ENCODE measurements at places on chromosomes 1 and 21.

DNA sequence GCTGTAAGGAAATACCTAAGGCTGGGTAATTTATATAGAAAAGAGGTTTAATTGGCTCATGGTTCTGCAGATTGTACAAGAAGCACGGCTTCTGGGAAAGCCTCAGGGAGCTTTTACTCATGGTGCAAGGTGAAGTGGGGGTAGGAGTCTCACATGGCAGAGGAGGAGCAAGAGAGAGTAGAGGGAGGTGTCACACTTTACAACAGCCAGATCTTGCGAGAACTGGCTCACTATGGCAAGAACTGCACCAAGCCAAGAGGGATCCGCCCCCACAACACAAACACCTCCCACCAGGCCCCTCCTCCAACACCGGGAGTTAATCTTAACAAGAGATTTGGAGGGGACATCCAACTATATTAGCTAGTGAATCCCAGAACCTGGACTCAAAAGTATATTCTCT lies 135.4 kb upstream of the SOD1 start:
- DNase-seq, result no peak

GRCh38 chr21:43325968-43326715 lies 100.8 kb downstream of the SIK1 start:
- no peak for DNase-seq

DNA sequence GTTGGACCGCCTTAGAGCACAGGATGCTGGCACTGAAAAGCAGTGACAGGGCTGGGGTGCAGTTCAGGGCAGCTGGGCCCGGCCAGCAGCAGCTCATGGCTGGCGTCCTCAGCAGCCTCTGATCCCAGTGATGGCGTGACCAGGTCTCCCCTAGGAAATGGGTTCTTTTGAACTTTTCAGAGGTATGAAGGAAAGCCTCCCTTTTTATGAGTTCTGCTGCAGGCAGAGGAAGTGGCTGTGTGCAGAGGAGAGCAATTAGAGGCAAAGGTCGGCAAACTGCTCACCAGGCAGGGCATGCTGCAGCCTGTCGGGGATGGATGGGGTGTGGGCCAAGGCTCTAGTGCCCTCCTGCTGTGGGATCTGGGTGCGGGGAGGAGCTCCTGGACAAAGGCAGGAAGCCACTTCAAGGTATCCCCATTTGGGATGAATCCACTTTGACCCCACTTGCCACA lies 45.6 kb upstream of the RAB4A start:
- DNase-seq, result no peak

GRCh38 chr1:203096566-203096965 lies 10.8 kb upstream of the MYOG start:
- no peak for DNase-seq

DNA sequence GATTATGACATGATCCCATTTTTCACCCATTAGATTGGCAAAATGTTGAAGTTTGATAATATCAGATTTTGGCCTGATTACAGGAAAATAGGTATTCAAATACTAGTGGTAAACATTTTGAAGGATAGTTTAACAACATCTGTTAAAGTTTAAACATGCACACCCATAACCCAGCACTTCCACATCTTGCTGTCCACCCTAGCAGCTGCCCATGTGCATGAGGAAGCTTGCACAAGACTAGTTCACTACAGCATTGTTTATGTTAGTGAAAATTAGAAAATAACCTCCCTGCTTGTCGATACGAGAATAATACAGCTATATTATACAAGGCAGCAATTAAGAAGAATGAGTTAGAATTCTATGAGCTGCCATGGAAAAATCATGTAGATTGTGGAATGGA lies 127.6 kb downstream of the C1orf21 start:
- DNase-seq, result no peak

DNA sequence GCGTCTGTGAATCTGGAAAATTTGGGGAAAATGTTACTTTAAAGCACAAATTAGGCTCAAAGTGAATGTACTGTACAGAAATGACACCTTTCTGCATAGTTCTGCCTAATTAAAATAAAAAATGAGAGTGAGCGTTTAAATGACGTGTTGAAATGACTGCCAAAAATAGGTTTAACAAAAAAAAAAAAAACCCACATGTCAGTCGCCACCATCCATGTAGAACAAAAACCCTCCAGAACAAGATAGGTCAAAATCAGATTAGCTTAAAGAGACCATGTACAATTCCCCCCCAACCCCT lies 745 bp downstream of the PARP1 start:
- no peak for DNase-seq

DNA sequence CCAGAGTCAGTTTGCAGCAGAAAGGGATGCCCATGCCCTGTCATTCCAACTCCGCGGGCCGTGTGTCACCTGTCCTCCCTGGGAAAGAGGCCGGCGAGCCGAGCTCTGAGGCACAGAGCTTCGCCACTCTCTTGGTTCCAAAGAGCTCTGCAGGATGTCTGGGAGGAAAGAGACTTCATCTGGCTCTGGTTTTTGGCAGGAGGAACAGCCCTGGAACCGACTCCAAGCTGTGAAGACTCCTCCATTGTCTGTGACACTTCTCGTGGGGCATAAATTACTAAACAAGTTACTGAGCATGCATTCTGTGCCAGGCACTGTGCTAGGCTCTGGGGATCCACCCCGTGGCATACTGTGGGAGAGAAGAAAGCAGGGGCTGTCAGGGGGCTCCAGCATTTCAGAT lies 3.9 kb upstream of the FAM151A start:
- DNase-seq, result peak; percentile 62

- DNase-seq, result no peak
These were observed 94.8 kb upstream of the KIAA0040 start for GRCh38 chr1:175287377-175287776.

DNA sequence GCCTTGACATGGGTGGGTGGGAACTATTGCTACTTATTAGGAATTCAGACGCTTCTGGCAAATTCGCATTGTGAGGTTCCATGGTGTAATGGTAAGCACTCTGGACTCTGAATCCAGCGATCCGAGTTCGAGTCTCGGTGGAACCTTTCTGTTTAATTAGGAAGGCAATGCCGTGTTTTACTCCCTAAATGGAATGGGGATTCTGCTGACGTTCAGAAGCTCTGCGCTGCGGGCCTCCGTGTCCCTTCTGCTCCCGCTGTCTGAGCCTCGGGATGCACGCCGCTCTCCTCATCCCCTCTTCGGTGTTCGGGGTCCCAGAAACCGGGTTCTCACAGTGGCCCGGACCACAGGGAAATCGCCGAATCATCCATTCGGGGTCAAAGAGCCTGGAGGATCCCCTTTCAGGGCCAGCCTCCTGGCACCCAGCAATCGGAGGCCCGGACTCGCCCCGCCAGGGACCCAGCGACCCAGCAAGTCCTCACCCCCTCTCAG lies 280.3 kb downstream of the FAM72C start:
- no peak for DNase-seq

GRCh38 chr21:37008724-37009123 lies 2.2 kb downstream of the RIPPLY3 start:
- no peak for DNase-seq

DNA sequence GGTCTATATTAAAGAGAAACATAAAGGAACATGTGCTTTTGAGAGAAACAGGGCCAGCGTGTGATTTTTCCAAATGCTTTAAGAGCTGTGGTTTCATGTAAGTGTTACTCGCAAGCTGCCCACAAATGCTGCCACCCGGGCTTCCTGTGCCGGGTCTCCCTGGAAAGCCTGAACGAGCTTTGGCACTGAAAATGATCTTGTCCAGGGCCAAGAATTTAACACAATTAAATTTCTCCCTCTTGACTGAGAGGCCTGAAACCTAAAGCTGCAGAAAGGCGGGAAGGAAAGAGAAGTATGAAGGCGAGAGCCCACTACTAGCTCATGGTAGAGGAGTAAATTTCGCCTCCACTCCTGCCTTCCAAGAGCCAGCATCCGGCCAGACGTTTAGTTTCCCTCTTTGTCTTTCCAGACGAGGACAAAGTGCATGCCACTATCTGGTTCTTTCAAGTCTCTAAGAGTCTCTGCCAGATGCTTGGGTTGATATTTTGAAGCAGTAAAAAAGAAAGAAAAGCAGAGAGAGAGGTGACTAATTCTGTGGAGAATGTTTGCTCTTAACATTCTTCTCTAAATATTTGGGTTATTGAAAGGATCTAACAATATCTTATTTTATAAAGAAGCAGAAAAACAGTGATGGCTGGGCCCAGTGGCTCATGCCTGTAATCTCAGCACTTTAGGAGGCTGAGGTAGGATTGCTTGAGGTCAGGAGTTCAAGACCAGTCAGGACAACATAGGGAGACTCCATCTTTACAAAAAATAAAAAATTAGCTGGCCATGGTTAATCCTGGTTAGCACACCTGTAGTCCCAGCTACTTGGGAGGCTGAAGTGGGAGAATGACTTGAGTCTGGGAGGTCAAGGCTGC lies 100.0 kb upstream of the HNRNPU start:
- peak; percentile 59 for DNase-seq

GRCh38 chr1:227900571-227901051 lies 47.1 kb downstream of the WNT9A start:
- DNase-seq, result no peak

DNA sequence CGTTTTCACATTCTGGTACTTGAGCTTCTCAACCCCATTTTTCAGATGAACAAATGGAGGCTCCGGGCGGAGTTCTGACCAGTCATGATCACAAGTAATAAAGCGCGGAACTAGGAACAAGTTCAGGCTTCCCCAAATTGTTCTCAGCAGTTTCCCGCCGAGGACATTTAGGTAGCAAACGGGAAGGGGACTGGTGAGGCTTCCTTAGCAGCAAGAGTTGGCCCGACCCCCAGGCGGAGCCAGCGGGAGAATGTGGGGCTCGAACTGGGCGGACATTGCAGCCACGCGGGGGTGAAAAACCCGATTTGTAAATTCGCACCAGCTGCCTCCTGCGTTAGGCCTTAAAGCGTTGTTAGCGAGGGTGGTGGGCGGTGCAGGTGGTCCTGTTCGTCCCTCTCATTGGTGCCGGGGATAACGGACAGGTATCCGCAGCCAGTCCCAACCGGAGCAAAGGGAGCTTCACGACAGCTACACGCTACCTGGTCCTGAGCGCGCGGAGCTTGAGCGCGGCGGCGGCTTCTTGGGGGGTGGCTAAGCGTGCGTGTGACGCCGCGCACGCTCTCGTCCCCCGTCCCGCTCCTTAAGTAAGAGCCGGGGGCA lies 15.3 kb downstream of the SEMA6C start:
- DNase-seq, result no peak

GRCh38 chr1:2591233-2591580 lies 4.6 kb downstream of the PRXL2B start:
- no peak for DNase-seq

GRCh38 chr1:11391886-11392285 lies 87.1 kb upstream of the DISP3 start:
- DNase-seq, result peak; percentile 66

GRCh38 chr1:118983558-118984041 lies 4.5 kb downstream of the TBX15 start:
- DNase-seq, result no peak

DNA sequence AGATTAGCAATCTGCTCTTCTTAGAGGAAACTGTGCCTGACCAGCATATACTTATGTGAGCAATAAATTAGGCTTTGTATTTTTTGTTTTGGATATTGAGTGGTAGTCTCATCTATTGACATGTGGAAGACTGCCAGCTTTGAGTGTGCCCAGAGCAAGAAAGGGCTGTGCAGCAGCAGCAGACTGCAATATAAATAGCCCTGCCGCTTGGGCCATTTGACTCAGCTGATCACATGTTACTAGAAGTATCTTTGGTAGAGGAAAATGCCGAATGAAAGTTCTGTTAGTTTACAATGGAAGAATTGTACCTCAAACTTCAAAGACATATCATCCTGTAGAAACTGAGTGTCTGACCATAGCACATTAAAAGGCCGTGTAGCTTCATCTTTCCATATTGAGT lies 9.1 kb upstream of the PSMB2 start:
- no peak for DNase-seq

- no peak for DNase-seq
These were observed 366.7 kb upstream of the PROX1 start for GRCh38 chr1:213621077-213621476.

DNA sequence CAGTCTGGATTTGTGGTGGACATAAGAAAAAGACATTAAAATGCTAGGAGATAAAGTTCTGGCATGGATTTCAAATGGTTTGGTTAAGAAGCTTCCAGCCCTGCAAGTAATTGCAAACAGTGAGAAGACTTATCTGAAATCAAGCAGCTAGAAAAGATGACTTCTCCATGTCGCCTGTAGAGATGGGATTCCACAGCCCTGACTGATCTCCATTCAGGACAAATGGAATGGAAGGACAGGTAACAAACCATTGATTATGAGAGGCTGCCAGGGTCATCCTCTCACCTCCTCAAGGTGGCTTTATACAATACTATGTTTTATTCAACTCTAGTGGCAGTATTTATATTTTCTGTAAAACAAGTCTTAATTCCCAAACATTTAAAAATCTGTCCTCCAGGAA lies 237.9 kb downstream of the HLX start:
- no peak for DNase-seq

- DNase-seq, result no peak
These were observed 19.8 kb downstream of the MIIP start for GRCh38 chr1:12039164-12039525.

GRCh38 chr21:27572696-27573095 lies 605.8 kb upstream of the ADAMTS5 start:
- DNase-seq, result no peak

GRCh38 chr21:25635310-25635709 lies 3.7 kb upstream of the JAM2 start:
- no peak for DNase-seq

- DNase-seq, result no peak
These were observed 258.0 kb upstream of the FMN2 start for GRCh38 chr1:239833723-239834122.

DNA sequence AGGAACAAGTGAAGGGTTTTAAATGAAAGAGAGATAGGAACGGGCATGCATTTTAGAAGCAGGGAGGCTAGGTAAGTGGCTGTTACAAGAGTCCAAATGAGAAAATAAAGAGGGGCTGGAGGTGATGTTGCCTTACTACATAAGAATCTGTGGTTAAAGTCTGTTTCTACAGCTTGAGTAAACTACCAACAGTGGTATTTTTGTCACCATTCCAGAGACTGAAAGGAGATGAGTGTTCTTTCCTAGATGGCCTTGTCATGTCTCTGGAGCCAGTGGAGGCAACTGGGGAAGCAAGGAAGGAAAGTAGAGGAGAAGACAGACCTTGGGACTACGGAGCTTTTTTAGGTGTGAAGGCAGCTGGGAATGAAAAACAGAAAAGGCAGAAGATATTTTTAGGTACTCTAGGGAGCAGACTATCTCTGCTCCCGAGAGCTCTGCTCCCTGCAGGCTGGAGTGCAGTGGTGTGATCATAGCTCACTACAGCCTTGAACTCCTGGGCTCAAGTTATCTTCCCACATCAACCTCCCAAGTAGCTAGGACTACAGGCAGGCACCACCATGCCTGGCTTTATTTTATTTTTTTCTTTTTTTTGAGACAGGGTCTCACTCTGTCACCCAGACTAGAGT lies 12.2 kb downstream of the HDAC1 start:
- DNase-seq, result no peak

Data from NCI-H446 (cell line).